ENCODE measurements at places on chromosomes 2 and 18.

- DNase-seq, result peak; percentile 41
Measured at GRCh38 chr2:120552800-120553481, 182.7 kb upstream of the GLI2 start.

- DNase-seq, result no peak
Measured at GRCh38 chr2:218876562-218877219, 4.0 kb upstream of the WNT10A start.

- DNase-seq, result no peak
Measured at GRCh38 chr2:221802089-221802488, 230.0 kb upstream of the EPHA4 start.

DNA sequence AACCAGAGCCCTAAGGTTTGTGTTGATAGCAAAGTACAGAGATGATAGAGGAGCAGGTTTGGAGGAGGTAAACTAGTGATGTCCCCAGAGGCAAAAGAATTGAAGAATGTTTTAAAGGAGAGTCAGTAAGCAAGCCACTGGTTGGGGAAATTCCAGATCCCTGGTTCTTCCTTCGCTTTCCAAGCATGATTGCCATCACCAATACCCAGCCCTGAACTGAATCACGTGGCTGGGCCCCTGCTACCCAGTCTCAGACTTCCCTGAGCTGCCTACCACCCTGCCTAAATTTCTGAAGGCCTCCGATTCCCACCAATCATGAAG, 310.8 kb upstream of the STON1 start:
- no peak for DNase-seq

DNA sequence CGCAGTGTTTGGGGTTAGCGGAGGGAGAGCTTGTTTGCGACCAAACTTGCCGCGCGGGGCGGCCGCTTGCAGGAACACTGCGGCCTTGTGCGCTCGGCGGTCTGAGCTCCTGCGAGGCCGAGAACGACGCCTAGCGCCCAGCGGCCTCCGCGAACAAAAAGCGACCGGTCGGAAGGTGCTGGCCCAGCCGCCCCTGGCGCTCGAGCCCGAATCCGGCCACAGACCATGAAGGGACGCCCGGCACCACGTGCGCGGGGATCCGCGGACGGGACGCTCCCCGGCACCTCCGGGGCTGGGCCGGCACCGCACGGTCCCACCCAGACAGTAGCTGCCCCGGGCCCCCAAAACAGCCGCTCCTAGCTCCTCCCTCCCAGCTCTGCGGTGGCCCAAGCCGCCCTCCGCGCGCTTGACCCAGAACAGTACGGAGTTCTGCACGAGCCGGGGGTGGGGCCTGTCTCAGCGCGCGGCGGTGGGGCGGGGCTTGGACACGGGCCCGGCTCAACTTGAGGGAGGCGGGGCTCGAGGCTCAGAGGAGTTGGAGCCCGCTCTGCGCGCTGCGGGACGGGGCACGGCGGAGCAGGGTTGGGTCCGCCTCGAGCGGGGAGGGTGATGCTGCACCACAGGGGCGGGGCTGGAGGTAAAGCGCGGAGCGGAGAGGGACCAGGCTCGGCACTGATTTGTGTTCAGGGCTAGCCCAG, 664 bp upstream of the IMPA2 start:
- DNase-seq, result peak; percentile 93

- no peak for DNase-seq
Measured at GRCh38 chr18:59458575-59458974, 99.5 kb upstream of the LMAN1 start.

DNA sequence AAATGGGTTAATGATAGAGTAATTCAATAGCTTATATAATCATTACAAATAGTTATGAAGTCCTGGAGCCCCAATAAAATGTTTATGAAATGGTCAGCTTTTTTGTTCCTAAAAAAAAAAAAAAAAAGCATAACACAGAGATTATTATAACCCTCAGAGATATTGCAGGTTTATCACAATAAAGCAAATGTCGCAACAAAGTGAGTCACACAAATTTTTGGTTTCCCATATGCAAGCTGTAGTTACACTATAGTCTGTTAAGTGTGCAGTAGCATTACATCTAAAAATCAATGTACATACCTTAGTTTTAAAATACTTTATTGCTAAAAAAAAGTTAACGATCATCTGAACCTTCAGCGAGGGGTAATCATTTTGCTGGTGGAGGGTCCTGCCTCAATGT, 20.0 kb downstream of the WDFY1 start:
- DNase-seq, result no peak

DNA sequence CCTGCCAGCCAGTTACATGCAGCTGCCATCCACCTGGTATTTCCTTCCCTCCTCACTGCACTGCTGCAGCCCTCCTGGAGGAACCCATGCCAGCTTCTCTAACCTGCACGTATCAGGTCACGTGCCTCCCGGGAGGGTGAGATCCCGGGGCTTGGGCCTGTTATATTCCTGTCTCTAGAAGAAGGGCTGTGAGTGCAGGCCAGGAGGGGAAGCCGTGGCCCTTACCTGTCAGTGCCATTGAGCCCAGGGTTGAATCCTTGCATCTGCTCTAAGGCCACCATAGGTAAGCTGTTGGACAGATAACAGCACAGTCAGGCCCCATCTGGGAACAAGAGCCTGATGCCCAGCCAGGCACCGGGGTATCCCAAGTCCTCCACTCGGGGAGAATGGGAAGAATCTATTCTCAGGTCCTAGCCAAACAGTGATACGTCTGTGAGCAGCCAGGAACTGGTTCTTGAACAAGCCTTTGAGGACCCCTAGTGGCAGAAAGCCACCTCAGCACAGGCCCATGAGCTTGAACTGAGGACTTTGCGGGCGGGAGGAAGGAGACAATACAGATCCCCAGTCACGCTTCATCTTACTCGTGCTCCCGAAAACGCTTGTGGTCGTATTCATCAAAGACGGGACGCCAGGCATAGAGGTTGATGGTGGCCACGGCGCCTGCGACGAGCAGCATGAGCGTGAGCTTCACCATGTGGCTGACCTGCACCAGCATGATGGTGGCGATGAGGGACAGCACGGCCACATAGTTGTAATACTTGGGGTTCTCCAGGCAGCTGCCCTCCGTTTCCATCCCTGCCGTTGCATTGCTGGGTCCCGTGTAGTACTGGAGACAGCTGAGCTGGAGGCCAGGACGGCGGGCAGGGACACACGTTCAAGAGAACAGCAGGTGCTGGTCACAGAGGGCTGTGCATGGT, 34.4 kb downstream of the CENPO start:
- peak; percentile 83 for DNase-seq
